ENCODE measurements at places on chromosomes 11 and 22.

DNA sequence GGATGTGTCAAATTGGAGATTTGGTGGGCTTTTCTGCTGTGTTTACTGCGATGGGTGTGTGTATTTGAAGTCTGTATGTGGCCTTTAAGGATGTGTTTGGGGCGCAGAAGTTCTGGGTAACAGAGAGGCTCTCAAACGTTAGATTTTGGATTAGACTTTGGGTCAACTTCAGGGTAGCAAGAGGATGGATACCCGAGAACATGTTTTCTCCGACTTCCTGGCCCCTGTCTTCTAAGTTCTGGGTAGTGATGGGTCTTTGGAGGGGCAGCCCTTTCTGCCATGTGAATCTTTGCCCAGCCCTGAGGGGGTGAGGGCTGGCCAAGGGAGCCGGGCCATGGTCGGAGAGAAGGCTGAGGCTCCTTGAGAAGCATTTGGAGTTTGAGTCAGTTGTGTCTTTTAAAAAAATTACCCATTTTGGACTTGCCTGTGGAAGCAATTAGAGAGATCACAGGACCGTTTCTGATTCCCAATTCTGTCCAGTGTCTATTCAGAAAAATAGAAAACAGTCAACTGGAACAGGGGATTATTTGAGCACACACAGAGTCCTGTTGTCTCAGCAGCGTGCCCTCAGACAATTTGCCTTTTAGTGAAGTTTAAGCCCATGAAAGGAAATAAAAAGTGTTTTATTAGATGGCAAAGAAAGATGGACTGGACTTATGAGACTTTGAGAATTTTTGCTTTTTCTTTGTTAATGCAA lies 114.4 kb downstream of the PTPRJ start:
- no peak for DNase-seq

GRCh38 chr22:22112533-22113294 lies 130.1 kb upstream of the TOP3B start:
- no peak for DNase-seq

- no peak for DNase-seq
Observed at GRCh38 chr11:25423436-25424199, 908.3 kb upstream of the ANO3 start.

GRCh38 chr22:36197065-36197440 lies 4.6 kb downstream of the APOL4 start:
- no peak for DNase-seq

DNA sequence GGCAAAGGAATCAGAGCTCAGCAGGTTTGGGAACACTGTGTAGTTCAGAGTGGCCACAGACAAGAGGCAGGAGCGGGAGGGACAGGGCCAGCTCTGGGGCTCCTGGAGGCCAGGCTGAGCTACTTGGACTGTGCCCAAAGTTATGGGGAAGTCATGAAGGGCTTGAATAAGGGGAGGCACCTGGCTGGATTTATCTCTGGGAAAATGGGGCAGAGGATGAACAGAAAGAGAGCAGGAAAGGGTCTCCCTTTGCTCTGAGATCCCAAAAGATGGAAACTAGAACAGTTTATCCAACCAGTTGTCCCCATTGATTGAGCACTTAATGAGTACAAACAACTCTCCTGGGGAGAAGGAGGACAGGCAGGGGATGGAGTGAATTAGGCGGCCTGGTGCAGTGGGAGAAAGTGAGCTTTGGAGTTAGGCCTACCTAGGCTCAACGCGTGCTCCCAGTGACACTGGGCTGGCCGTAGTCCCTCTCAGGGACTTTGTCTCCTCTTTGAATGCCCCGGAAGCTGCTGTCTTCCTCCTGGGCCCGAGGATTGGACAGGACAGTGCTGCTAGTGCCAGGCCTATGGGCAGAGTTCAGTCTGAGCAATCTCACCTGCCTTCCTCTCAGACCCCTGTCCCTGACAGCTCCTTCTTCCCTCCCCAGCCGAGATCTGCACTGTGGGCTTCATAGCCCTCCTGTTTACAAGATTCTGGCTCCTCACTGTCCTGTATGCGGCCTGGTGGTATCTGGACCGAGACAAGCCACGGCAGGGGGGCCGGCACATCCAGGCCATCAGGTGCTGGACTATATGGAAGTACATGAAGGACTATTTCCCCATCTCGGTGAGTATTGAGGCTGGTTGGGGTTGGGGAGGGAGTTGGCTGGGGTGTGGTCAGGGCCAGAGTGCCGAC lies 2.0 kb downstream of the MOGAT2 start:
- no peak for DNase-seq

GRCh38 chr11:2303627-2304505 lies 2.1 kb downstream of the TSPAN32 start:
- no peak for DNase-seq

DNA sequence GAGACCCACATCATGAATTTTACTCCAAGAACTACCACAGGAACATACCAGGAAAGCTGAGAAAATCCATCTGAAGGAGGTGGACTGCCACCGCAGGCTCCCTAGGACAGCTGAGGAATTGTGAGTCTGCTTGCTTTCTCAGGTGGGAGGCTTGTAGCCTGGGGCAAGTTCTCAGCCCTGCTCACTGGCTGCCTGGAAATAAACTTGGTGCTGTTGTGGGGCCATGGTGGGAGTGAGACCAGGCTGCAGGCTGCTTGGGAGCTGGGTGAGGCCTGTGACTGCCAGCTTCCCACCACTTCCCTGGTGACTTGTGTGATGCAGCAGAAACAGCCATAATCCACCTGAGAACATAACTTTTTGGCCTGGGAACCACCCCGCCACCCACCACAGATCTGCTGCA lies 132.7 kb upstream of the RAG2 start:
- no peak for DNase-seq

DNA sequence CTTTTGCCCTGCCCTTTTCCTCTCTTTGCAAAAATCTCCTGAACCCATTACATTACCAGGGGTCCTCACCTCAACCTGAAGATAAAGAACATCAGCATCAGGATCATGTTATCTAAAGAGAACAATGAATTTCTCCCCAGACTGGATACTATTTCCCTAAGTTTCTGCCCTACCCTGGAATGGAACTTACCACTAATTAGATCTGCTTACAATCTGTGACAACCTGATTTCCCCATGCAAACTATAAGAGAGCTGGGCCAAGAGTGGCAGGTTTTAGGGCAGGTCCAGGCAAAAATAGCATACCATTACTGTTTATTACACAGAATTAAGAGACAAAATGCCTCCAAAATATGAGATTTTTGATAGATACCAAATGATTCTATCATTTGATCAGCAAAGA lies 58.0 kb upstream of the GDPD4 start:
- no peak for DNase-seq

- no peak for DNase-seq
Observed at GRCh38 chr11:47593934-47594855, at the start of gene C1QTNF4. Gene C1QTNF4 (minus strand): TSS chr11:47594411. CDS start chr11:47590810, 3,601 bp downstream.

- no peak for DNase-seq
Observed at GRCh38 chr11:820655-821511, 2.2 kb downstream of the PNPLA2 start.

GRCh38 chr11:71384561-71384960 lies 63.6 kb downstream of the DHCR7 start:
- DNase-seq, result no peak

DNA sequence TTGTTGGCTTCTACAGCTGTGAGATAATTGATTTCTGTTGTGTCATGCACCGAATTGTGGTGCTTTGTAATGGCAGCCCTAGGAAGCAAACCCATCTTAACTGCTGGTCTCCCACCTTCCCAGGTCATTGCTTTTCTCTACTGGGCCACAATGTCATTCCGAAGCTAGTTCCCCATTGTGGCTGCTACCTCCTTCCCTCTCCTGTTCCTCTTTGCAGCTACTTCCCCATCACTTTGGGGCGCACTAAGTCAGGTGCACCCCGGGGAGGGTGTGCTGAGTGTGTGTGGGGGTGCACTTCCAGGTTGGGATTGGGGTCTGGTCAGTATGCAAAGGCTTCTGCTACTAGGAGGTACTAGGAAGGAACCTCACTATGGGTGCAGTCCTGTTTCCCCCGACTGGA lies 109.3 kb downstream of the ST3GAL4 start:
- DNase-seq, result no peak

GRCh38 chr11:125416981-125417935 lies 78.8 kb downstream of the FEZ1 start:
- DNase-seq, result no peak

GRCh38 chr22:33859311-33859710 lies 61.0 kb downstream of the LARGE1 start:
- no peak for DNase-seq

DNA sequence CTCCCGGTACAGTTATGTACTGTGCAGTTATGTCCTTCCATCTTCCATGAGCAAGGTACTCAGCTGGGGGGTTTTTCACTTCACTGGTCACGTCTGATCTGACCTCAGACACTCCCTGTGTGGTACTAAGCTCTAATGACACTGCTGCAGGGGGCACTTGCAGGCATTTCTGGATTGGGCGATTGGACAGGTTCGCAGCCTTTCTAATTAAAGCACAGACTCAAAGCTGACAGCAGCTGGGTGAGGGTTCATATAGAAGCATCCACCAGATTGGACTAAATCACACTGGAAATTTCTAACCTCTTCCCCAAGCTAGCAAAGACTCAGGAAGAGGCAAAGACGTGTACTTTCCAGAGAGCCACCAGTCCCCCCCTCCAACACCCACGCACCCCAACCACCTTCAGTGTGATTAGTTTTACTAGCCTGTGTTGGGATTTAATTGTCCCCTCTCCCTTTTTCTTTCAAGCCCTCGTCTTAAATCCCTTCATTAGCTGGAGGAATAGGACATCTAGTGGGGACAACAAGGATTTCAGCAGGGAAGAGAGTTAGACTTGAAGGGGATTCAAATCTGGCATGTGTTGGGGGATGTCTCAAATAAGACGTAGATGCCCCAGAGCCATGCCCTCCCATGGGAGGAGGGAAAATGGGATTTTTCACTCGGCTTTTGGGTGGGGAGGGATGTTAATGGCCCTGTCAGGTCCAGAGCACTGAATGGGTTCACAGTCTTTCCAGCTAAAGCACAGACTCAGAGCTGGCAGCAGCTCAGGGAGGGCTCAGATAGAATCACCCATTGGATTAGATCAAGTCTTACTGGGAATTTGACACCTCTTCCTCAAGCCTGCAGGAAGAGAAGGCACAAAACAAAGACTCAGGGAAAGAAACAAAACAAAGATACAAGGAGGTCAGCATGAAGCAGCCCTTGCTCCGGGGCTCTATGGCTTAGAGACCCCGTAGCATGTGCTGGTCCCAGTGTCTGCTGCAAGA lies 10.9 kb downstream of the INS start:
- no peak for DNase-seq

DNA sequence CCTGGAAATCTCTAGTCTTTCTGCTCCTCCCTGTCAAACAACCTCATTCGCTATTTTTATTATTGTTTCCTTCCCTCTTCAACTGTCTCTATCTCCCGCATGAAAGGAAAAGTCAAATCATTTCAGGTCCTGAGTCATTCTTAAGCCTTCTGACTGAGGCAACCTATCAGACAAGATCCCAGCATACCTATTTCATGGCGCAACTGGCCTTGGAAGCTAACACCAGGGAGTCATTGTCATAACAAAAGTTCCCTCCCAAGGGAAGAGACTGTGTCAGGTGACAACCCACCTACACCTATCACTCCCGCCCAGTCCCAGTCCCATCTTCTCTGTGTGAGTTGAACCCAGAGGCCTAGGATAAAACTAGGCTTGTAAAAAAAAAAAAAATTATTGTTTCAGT lies 10.2 kb upstream of the ARHGAP42 start:
- no peak for DNase-seq

GRCh38 chr11:100753172-100753543 lies 66.1 kb downstream of the ARHGAP42 start:
- no peak for DNase-seq

DNA sequence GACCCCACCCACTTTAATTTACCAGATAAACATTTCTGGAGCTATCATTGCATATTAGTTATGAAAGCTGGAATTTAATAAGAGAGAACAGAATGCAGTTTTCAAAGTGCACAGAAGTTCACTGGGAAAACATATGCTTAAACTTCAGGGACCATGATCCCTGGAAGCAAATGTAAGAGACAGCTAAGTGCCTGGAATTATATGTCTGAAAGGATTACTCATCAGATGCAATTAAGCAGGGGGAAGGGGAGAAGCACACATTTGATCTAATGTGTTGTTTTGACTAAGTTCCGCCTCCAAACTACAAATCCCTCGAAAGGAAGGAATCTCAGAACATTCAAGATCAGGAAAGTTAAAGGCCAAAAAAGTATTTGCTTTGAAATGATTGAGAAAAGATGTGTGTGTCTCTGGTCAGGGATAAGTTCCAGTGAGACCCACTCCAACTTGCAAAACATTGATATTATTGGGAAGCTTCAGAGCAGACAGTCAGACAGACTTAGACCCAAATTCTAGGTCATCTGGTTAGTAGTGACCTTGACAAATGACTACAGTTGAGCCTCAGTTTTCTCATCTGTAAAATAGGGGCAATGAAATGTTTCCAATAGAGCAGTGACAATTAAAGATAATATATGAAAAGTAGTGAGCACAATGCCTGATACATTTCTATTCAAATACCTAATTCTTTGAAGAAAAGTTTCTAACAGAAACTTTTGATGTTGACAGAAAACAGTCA lies 147.6 kb downstream of the ME3 start:
- DNase-seq, result no peak

- no peak for DNase-seq
Observed at GRCh38 chr11:107675902-107676301, 36.0 kb downstream of the SLN start.

- DNase-seq, result no peak
Observed at GRCh38 chr11:84381666-84382065, 1095.5 kb upstream of the CCDC90B start.

DNA sequence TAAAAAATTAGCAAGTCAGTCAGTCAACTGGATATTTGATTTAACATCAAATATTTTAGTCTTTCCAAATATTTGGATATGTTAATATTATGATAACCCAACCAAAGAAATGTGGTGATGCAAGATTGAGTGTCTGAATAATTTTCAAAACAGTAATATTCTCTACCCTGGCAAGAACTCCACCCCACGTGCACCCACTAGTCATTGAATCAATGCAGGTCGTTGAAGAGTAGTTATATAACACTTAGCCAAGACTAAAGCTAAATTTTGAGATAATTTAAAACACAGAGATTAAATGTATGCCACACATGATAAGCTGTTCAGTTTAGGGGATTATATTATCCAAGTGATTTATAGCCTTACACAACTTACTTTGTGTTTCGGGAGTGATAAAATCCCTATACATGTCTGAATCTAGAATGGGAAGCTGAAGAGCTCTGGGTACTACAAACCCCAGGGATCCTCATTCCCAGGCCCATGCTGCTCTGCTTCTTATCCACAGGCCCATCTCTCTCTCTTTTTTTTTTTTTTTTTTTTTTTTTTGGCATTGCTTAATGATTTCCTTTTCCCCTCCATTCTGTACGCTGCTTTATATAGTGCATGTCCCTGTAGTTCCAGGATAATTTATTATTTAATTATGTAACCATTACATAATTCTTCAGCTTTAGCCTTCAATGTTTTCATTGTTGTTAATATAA lies 392.9 kb downstream of the NTM start:
- no peak for DNase-seq

- no peak for DNase-seq
Observed at GRCh38 chr11:37978647-37979046, 1380.6 kb upstream of the RAG2 start.

GRCh38 chr11:63616953-63617352 lies 2.7 kb upstream of the PLAAT3 start:
- no peak for DNase-seq

GRCh38 chr22:29199702-29200400 lies 5.8 kb upstream of the EMID1 start:
- DNase-seq, result no peak
